ENCODE measurements at places on chromosomes 7 and 10. TPM values are rescaled to one million over a fixed set of nuclear protein-coding genes. Genes with fewer than 3 reads are reported as not detected.
A peak's percentile ranks its signal among the peaks of the same experiment; 100 is the strongest.

Gene RBAK
- total RNA-seq = 16.6 TPM

Gene UCN3
- not detected for total RNA-seq

Gene TUBAL3
- total RNA-seq = not detected

Gene IFRD1
- total RNA-seq = 78.7 TPM

Gene GCK
- total RNA-seq = 0.42 TPM

Gene ZNF503
- total RNA-seq = 14.6 TPM

GRCh38 chr7:106777674-106778299 lies 87.3 kb upstream of the PIK3CG start:
- H3K4me1 ChIP-seq = no peaks in the 10 kb centered on the region
- no peaks in the 10 kb centered on the region for H3K36me3 ChIP-seq
- DNase-seq = no peak
- H3K27me3 ChIP-seq = no peaks in the 10 kb centered on the region
- no peak overlapping the region for H3K4me3 ChIP-seq
- no peak overlapping the region for H3K27ac ChIP-seq

GRCh38 chr7:37690206-37690605 lies 6.6 kb downstream of the GPR141 start:
- no peaks in the 10 kb centered on the region for H3K36me3 ChIP-seq
- H3K4me1 ChIP-seq = peaks cover 11% of the 10 kb centered on the region
- H3K27ac ChIP-seq = no peak overlapping the region
- H3K4me3 ChIP-seq = no peak overlapping the region
- no peaks in the 10 kb centered on the region for H3K27me3 ChIP-seq

- no peaks in the 10 kb centered on the region for H3K4me1 ChIP-seq
- no peak overlapping the region for H3K27ac ChIP-seq
- no peak overlapping the region for H3K4me3 ChIP-seq
- DNase-seq = no peak
- no peaks in the 10 kb centered on the region for H3K36me3 ChIP-seq
These were observed 30.1 kb upstream of the INPP5A start for GRCh38 chr10:132507409-132507955.

GRCh38 chr10:107028236-107028635 lies 136.3 kb downstream of the SORCS1 start:
- H3K27ac ChIP-seq = no peak overlapping the region
- no peaks in the 10 kb centered on the region for H3K36me3 ChIP-seq
- DNase-seq = no peak
- H3K4me1 ChIP-seq = peaks cover 19% of the 10 kb centered on the region

- H3K4me3 ChIP-seq = no peak overlapping the region
- H3K36me3 ChIP-seq = no peaks in the 10 kb centered on the region
- peaks cover 10% of the 10 kb centered on the region for H3K27me3 ChIP-seq
- H3K27ac ChIP-seq = no peak overlapping the region
- H3K4me1 ChIP-seq = no peaks in the 10 kb centered on the region
These were observed 31.9 kb downstream of the LRRC18 start for GRCh38 chr10:48907730-48908129.

DNA sequence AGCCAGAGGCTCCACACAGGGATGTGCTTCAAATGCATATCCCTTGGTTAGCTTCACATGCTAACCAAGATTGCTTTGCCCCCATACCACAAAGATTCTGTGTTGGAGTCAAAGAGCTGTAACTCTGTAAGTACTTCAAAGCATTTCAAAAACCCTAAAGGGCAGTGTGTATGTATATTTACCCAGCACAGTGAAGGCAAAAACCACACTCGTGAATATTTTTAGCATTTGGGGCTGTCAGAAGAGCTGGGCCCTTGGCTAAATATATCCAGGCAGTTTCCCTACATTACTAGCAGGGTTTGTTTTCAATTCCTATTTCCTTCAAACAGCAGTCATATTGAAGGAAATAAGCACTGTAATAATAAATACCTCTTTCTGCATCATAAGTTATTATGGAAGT lies 84.2 kb upstream of the STEAP1B start:
- no peak for DNase-seq
- no peaks in the 10 kb centered on the region for H3K27me3 ChIP-seq
- H3K4me1 ChIP-seq = peaks cover 5% of the 10 kb centered on the region
- no peak overlapping the region for H3K4me3 ChIP-seq
- H3K27ac ChIP-seq = no peak overlapping the region

GRCh38 chr10:34109952-34110702 lies 705.0 kb downstream of the PARD3 start:
- DNase-seq = no peak
- H3K27me3 ChIP-seq = no peaks in the 10 kb centered on the region
- H3K4me3 ChIP-seq = no peak overlapping the region
- no peak overlapping the region for H3K27ac ChIP-seq
- H3K4me1 ChIP-seq = peaks cover 8% of the 10 kb centered on the region

DNA sequence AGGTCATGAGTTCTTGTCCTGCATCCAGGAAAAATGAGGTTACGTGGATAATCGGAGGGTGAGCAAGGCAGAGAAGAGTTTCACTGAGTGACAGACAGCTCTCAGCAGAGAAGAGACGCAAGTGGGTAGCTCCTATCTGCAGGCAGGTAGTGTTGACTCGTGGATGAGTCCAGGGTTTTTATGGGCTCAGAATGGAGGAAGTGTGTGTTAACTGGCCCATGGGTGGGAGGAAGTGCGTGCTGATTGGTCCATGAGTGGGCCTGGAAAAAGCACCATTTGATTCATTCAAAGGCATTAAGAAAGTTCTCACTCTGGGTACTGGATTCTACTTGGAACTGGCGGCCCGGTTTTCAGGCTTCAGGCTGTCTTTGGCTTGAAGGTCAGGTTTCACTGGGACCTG lies 4.8 kb upstream of the DMTF1 start:
- H3K4me3 ChIP-seq = no peak overlapping the region
- H3K36me3 ChIP-seq = no peaks in the 10 kb centered on the region
- no peak for DNase-seq
- H3K4me1 ChIP-seq = peaks cover 9% of the 10 kb centered on the region
- H3K27me3 ChIP-seq = no peaks in the 10 kb centered on the region
- H3K27ac ChIP-seq = peak overlapping the region; percentile 13

DNA sequence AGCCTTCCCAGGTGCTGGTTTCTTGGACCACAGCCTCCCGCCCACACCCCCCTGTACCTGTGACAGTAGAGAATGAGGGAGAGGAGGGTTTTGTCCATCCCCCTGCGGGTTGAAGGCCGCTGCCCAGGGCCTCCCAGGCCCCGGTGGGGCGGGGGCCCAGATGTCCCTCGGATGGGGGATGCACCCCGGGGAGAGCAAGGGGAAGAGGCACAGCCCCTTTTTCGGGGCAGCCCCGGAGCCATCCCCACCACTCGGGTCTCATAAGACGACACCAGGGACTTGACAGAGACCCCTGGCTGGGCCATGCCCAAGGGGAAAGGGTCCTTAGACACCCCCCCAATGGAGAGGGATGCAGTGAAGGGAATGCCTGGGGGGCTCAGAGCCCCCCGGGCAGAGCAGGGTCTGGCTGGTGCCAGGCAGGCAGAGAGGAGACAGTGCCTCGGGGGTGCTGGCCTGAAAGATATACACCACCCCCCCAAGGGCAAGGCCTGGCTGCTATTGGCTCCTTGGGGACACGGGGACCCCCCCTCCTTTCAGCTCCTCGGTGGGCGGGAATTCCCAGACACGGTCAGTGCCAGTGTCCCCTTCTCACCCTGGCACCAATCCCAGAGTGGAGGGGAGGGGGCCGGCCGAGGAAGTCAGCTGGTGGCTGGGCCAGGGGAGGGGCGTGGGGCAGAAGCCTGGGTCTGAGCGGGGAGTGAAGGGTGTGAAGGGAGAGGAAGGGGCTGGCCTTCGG lies 3.7 kb upstream of the SPACDR start:
- H3K36me3 ChIP-seq = no peaks in the 10 kb centered on the region
- peaks cover 8% of the 10 kb centered on the region for H3K4me1 ChIP-seq
- no peak for DNase-seq
- no peaks in the 10 kb centered on the region for H3K27me3 ChIP-seq

- peaks cover 73% of the 10 kb centered on the region for H3K4me1 ChIP-seq
- no peak for DNase-seq
- H3K27ac ChIP-seq = no peak overlapping the region
- H3K36me3 ChIP-seq = peaks cover 11% of the 10 kb centered on the region
- no peak overlapping the region for H3K4me3 ChIP-seq
- H3K27me3 ChIP-seq = no peaks in the 10 kb centered on the region
These were observed 316.3 kb downstream of the FRMD4A start for GRCh38 chr10:14014423-14014822.

GRCh38 chr10:74150204-74150989 lies at the start of gene AP3M1:
TSS of gene AP3M1 (minus strand) at chr10:74150828. CDS start at chr10:74138379, 12,449 bp downstream.
- no peak within 1 kb of the TSS for H3K27ac ChIP-seq
- H3K36me3 ChIP-seq = no peaks in the 10 kb centered on the region
- H3K27me3 ChIP-seq = no peaks in the 10 kb centered on the region
- peaks cover 37% of the 10 kb centered on the region for H3K4me1 ChIP-seq

DNA sequence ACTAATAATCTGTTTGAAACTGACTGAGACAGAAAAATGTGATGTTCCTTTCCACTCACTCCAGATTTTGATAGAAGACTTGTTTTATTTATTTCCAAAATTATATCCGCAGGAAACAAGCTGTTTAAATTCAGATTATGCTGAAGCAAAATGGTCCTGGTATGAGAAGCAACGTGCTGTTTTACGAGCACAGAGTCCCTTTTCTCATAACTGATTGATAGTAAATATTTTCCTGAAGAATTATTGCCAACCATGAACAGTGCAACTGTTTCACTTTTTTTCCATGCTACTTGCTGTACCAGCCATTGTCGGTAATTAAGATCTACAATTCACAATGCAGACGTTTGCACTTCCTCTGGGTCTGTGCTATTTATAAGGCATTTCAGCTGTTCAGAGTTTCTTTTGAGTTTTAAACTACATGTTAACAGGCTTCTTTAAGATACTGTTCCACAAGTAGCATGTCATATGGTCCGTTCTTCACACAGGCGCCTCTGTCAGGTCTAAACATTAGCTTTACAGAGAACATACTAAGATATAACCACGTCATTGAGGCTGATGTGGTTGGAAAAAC lies 103.8 kb downstream of the POLL start:
- no peak overlapping the region for H3K4me3 ChIP-seq
- H3K27ac ChIP-seq = no peak overlapping the region
- peaks cover 33% of the 10 kb centered on the region for H3K4me1 ChIP-seq
- peaks cover 38% of the 10 kb centered on the region for H3K27me3 ChIP-seq
- no peak for DNase-seq

GRCh38 chr10:93378997-93379730 lies 103.0 kb downstream of the MYOF start:
- DNase-seq = no peak
- no peaks in the 10 kb centered on the region for H3K36me3 ChIP-seq
- H3K4me1 ChIP-seq = peaks cover 12% of the 10 kb centered on the region
- no peak overlapping the region for H3K27ac ChIP-seq
- no peaks in the 10 kb centered on the region for H3K27me3 ChIP-seq

DNA sequence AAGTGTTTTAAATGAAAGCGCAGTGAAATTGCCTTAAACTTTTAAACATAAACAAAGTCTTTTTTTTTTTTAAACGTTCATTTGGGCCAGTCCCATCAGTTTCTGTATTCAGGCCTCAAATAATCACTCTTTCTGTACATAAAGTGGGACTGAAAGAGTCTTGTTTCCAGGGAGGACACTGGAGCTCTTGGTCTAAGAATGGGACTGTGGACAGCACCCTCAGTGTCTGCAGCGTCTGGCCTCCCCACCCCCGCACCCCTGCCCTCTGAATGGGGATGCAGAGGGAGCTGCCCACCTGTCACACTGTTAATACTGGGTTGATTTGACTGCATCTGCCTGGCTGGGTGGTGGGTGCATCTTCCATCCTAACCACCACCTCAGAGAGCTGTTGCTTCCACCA lies 5.2 kb downstream of the ZNF365 start:
- DNase-seq = no peak
- peaks cover 18% of the 10 kb centered on the region for H3K27me3 ChIP-seq
- H3K4me1 ChIP-seq = peaks cover 23% of the 10 kb centered on the region
- no peak overlapping the region for H3K27ac ChIP-seq
- H3K36me3 ChIP-seq = no peaks in the 10 kb centered on the region

DNA sequence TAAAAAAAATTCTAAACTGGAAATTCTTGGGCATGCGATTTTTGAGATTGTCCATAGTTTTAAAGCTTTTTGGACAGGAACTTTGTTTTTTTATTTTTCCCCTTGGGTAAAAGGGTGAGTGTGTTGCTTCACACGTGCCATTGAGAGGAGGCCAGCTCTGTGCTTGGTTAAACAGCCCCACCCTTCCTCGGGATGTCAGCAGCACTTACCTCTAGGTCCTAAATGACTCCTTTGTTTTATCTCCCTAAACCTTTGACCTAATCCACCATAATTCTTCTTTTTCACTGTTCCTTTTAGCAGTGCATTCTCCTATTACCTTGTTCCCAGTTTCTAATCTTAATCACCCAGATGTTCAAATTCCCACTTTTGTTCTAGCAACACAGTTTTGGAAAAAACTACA lies 83.5 kb downstream of the SEMA3D start:
- no peaks in the 10 kb centered on the region for H3K36me3 ChIP-seq
- H3K27me3 ChIP-seq = no peaks in the 10 kb centered on the region
- H3K27ac ChIP-seq = peak overlapping the region; percentile 95
- no peak overlapping the region for H3K4me3 ChIP-seq
- H3K4me1 ChIP-seq = peaks cover 30% of the 10 kb centered on the region

GRCh38 chr7:24907311-24907886 lies 72.6 kb downstream of the OSBPL3 start:
- no peak for DNase-seq
- no peaks in the 10 kb centered on the region for H3K4me1 ChIP-seq
- no peaks in the 10 kb centered on the region for H3K27me3 ChIP-seq
- H3K27ac ChIP-seq = no peak overlapping the region
- H3K4me3 ChIP-seq = no peak overlapping the region

DNA sequence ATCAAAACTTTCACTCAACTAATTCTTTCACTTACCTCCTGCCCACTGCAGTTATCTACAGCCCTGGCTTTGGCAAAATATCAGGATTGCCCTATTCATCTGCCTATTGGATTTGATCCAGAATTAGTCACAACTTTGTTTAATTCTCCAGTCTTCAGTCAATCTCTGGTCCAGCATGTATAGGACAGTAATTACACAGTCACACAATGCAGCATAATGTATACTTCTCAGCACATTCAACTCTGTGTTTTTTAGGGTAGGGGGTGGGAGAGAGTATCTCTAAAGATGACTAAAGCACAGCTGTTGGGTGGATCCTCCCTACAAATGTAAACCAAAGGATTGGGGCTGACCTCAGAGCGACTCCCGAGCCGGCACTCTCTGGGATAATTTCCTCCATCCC lies 17.7 kb upstream of the NRP1 start:
- no peaks in the 10 kb centered on the region for H3K27me3 ChIP-seq
- H3K27ac ChIP-seq = no peak overlapping the region
- H3K36me3 ChIP-seq = no peaks in the 10 kb centered on the region
- H3K4me1 ChIP-seq = no peaks in the 10 kb centered on the region
- no peak overlapping the region for H3K4me3 ChIP-seq
